NCI-H226 (cell line): ENCODE measurements at places on chromosomes 2 and 18.

DNA sequence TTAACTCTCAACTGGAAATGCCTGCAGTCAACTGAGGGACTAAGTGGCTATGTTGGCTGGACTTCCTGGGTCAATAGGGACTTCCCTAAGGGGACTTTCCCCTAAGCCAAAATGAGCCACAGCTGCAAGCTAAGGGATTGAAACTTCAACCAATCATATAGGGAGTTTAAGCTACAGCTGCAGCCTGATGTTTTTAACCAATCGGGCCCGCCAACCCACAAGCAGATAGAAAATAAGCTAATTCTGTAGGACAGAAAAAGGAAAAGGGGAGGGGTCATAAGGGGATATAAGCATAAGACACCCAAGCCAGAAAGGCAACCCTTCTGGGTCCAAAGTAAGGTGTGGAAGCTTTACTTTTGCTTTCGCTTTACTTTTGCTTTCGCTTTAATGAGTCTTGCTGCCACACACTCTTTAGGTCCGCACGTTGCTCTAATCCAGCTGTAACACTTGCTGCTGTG is 927.5 kb downstream of the ERBB4 start:
- no peak for DNase-seq

DNA sequence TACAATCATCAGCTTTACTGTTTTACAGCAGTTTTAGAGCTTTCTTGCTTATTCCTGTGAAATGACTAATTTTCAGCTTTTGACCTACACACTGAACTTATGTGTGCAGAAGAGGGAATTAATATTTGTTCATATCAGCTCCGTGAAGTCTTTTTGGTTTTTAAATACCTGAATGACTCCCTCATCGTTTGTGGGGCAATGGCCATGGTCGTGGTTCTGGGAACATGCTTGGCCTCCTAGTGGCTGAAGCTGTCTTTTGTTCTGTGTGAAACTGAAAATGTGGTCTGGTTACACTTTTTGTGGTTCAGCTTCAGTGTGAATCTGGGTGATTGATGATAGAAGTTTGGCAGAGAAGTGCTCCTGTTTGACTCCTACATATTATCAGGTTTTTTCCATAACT is 408.1 kb downstream of the THSD7B start:
- no peak for DNase-seq

DNA sequence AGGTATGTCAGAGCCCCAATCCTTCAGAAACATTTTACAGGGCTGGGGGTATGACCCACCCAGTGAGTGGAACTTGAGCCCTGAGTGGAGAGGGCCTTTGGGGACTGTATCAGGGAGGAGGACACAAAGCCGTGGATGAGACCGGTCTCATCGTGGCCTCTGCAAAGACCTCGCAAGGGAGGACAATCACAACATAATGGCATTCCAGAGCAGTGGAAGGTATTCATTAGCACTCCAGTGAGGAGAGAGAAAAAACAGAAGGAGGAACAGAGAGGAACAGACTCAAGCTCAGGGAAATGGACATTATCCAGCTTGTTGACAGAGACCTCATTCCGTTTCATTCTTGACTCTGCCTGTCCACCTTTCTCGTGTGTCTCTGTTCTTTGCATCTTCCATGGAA is 38.8 kb upstream of the CTAGE1 start:
- no peak for DNase-seq

DNA sequence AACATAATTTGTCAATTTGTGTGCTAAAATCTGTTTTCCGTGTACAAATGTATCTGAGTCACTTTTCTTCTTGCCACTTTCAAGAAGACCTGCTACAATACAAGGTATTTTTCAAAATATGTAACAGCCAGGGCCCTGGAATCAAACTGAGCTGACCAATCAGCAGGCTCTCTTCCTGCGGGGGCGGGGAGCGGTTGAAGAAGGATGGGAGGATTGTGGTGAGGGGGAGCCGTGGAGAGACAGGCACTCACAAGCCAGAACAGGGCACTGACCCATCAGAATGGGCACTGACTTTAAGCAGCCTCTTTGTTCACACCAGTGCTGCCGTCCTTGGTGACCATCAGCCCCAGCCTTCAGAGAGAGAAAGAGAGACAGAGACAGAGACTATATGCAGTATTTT is 40.6 kb upstream of the CCNYL1 start:
- no peak for DNase-seq

DNA sequence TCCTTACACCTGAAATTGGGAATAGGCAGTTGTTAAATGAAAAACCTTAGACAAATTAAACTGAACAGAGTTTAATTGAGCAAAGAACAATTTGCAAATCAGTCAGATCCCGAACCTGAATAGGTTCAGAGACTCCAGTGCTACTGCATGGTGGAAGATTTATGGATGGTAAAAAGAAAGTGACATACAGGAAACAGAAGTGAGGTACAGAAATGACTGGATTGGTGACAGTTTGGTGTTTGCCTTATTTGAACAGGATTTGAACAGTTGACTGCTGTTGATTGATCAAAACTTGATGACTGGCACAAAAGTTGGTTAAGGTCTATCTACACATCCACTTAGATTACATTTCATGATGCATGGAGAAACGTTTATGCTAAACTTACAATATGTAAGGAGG is 248.8 kb downstream of the HNMT start:
- no peak for DNase-seq

GRCh38 chr2:239678666-239679296 is 278.0 kb upstream of the HDAC4 start:
- DNase-seq = no peak

GRCh38 chr2:58120626-58121229 is 74.1 kb downstream of the VRK2 start:
- DNase-seq = no peak

DNA sequence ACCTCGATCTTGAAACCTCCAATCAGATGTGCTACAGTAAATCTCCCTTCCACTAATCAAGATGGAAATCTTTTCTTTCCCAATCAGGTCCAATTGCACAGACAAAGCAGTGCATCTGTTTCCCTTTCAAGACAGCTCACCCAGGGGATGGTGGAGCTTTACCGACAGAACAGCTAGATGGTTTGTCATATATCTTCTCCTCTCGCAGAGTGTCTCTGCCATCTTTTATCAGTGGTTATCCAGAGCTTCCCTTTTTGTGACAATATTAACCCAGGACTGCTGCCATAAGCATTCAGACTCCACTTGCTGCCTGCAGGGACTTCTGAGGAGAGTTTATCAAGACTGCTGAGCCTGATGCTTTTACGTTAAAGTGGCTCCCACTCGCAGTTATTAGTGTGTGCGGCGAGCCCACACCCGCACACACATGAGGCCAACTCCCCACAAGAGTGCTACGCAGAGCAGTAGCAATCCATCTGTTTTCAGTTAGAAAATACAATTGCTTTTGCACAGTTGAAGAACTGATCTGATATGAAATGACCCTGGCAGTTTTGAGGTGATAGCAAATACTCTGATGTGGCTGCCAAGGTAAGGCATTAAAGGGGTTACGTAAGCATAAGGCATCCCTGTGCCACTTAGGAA is 398.9 kb downstream of the NCKAP5 start:
- no peak for DNase-seq

DNA sequence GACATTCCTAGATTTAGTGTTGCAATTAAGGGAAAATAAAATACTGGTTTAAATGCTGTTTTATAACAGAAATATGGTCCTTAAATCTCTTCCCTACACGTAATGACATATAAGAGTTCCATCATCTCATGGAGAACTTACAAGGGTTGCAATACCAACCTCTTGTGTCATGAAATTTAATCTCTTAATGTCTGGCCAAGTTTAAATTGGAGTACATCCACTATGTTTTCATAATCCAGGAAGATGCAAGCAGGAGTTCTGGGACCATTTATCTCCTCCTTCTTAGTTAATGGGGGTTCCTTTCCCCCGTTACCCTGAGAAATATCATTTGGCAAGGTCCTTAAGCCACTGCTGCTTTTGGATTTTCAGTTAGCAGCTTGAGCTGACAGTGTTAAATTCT is 126.0 kb upstream of the ACVR2A start:
- DNase-seq = no peak

DNA sequence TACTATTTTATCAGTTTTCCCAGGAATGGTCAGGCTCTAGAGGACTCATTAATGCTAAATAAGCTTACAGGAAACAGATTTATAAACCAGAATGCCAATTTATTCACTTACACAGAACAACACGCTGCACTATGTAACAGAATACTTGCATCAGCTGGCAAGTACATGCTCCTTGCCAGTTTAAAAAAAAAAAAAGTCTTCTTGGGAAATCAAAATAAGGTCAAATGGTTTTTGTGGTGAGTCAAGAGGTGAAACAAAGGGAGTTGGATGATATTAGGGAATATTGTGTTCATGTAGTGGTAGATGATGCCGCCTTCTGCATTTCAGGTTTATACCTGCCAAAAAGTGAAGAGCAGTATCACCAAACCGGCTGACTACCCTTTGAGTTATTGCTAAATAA is 1322.1 kb upstream of the ZEB2 start:
- no peak for DNase-seq

GRCh38 chr18:73733376-73733775 is 414.3 kb downstream of the FBXO15 start:
- no peak for DNase-seq

DNA sequence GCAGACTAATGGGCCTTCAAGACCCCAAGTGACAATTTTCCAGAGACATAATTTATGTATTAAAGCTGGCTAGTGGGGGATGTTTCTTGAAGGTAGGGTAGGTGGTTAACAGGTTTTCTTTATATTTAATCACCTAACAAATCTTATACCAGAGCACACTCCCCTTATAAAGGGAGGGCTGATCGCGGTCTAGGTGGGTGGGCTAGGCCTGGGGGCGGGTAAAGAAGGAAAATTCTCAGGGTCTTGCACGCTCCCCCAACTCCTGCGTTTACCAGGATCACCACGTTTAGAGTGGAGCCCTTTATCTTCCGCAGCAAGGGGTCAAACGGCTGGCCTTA is 19.9 kb upstream of the CXXC1 start:
- no peak for DNase-seq

- DNase-seq = no peak
These were observed 39.1 kb upstream of the LGALSL start for GRCh38 chr2:64414736-64415435.

GRCh38 chr2:161102770-161103450 is 57.3 kb upstream of the TANK start:
- peak; percentile 12 for DNase-seq

GRCh38 chr2:212903413-212903812 is 248.0 kb downstream of the IKZF2 start:
- no peak for DNase-seq

DNA sequence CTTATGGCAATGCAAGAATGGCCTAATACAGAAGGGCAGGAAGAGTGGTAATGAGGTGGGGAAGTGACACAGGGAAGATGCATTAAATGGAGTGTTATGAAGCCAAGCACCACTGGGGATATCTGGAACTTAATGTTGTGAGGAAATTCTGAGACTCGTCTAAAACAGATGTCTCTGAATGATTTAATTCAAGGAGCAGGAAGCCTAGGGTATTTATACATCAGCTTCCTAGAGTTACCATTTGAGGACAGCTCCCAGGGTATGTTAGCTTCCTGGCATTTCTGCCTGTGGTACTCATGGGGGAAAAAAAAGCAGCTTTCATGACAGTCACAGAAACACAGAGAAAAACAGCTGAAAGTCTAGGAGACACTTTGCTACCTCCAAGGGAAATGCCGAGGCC is 989.5 kb downstream of the CBLN2 start:
- DNase-seq = no peak

- no peak for DNase-seq
These were observed 95.7 kb downstream of the EFEMP1 start for GRCh38 chr2:55827855-55828254.

GRCh38 chr2:178450524-178450773 is 526 bp downstream of the PRKRA start:
- DNase-seq = no peak

DNA sequence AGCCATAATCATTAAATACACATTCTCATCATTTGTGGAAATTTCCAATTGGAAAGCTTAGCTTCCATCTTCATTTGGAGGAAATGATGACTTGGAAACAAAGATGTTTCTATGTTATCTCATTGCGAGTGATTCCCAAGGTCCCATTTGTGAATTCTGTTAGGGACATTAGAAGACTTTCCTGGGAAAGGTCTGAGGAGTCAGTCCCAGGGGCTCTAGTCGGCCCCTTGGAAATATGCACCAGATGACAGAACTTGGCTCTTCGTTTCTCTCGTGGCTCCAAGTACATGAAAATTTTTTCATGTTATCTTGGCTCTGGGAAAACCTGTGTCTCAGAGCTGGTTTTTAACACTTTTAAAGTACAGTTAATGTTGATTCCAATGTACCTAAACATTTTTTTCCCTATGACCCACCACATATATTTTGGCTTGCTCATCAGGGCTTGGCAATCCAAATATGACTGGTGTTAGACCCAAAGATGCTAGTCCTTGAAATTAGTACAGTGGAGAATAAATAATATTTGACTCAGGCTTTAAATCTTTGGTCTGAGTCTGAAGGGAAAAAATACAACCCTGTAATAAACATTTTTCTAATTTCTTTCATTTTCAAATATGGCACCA is 15.4 kb upstream of the CAVIN2 start:
- peak; percentile 43 for DNase-seq

DNA sequence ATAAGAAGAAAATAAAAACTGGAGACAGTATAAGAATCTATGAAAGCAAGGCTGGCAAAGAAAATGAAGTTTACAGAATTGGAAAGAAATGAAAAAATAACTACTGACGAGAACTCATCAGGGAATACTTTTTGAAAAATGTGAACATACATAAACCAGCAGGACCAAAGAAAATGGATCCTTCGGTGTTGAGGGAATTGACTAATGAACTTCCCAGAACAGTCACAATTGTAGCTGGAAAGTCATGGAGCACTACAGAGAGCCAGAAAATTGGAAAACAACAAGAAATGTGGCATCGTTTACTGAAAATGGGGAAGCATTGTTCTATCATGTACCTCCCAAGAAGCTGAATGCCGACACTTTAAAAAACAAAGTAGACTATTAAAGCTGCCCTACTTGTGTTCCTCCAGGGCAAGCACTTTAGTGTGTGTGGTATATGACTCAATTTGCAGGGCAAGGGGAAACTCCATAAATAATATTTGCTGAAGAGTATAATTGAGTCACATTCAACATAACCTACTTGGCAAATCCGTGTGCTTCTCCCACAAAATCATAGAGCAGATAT is 1221.6 kb upstream of the NRXN1 start:
- no peak for DNase-seq

GRCh38 chr2:192000196-192000980 is 153.5 kb upstream of the CAVIN2 start:
- DNase-seq = no peak

GRCh38 chr2:24672589-24672988 is 120.6 kb downstream of the PTRHD1 start:
- no peak for DNase-seq

GRCh38 chr18:3717376-3718025 is 267.5 kb downstream of the TGIF1 start:
- DNase-seq = no peak

GRCh38 chr2:15719566-15720313 is 128.1 kb downstream of the DDX1 start:
- DNase-seq = no peak

GRCh38 chr2:86480105-86480504 is 38.9 kb downstream of the KDM3A start:
- no peak for DNase-seq

- DNase-seq = no peak
These were observed 59.9 kb downstream of the INPP4A start for GRCh38 chr2:98504381-98505109.

- no peak for DNase-seq
These were observed 11.1 kb upstream of the IL1RN start for GRCh38 chr2:113116100-113116958.

- DNase-seq = no peak
These were observed 23.2 kb downstream of the SPEG start for GRCh38 chr2:219457784-219458369.
